ENCODE measurements at places on chromosomes 5 and 9.

DNA sequence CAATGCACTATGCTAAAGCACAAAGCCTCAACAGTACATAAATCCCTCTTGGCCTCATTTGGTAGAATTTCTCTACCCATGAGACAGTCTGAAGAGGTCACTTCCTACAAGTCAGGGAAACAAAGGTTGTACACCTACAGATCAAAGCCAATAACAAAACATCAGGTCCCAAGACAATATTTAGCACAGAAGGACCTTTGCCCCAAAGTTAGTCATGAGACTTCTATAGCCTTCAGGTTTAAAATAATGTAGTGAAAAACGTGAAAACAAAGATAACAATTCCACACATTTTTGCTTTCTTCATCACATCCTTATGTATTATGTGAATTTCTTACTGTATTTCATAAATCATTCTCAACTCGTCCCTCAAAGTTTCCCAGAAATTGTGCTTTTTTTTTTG, 15.8 kb downstream of the AFF4 start:
- DNase-seq: no peak

DNA sequence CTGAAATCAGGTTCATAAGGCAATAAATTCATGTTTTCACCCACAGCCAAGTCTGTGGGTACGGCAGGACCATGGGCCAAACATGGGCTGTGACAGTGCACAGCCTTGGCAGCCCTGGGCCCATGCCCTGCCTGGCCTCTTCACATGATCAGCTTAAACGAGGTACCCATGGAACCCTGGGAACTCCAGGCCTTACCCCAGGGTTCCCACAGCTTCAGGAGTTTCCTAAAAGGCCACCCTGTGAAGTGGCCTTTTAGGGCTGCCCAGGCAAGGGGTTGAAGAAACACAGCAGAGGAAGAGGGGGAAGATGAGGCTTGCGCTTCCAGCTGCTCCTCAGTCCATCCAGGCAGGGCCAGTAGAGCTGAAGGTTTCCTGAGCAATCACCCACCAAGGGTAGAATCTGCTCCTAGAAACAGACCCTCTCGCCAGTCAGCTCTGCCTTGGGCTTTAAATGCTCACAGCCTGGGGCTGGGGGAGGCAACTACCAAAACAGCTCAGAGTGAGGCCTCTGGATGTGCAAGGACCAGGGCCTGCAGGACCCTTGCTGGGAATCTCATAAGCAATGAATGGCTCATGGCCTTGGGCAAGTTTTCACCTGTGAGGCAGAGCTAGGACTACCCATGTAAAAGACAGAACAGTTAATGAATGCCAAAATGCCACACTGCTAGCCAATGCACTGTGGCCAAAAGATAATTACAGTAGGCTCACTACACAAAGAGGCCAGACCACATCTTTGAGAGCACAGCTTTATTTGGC, 79.3 kb upstream of the LRRTM2 start:
- no peak for DNase-seq

- DNase-seq: no peak
Observed at GRCh38 chr5:94310833-94311232, 307.6 kb downstream of the KIAA0825 start.

DNA sequence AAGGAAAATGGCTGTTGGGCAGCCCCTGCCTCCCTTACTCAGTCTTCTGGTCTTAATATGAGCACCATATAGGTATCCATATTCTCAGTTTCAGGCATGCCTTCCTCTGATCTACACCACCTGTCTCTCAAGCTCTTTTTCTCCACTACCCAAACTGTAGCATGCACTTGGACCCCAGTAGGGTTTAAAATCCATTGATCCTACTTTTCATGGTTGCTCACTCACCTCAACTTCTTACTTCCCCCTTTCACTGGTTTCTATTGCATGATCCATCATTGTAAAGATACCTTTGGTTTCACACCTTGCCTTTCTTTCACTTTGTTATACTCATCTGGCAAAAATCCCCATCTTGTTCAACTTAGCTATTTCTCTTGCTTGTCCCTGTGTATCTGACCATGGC, 159.4 kb downstream of the KDM4C start:
- DNase-seq: no peak

DNA sequence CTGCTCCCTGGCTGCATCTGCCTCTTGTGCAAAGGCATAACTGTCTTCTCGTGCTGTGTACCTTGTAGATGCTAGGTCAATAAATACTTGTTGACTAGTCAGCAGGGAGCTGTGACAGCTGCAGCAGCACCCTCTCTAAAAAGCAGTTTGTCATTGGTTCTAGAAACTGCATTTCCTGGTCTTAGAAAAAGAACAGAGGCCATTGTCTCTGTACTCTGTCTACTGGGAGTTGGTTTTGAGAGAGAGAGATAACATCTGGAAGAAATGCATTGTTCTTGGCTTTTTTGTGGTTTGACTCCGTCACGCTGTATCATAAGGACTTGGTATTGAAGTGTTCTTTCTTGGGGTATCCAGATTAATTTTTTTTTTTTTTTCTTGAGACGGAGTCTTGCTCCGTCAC, 32.3 kb downstream of the SH3GLB2 start:
- no peak for DNase-seq

GRCh38 chr5:115898656-115899055, 56.9 kb downstream of the AP3S1 start:
- no peak for DNase-seq

- DNase-seq: no peak
Observed at GRCh38 chr5:119405419-119405818, 46.9 kb upstream of the HSD17B4 start.

- no peak for DNase-seq
Observed at GRCh38 chr5:132026516-132027008, 15.1 kb upstream of the ACSL6 start.

GRCh38 chr5:112800891-112801290, 60.2 kb upstream of the SRP19 start:
- no peak for DNase-seq

GRCh38 chr5:135133181-135133580, 99.2 kb upstream of the PITX1 start:
- DNase-seq: no peak

DNA sequence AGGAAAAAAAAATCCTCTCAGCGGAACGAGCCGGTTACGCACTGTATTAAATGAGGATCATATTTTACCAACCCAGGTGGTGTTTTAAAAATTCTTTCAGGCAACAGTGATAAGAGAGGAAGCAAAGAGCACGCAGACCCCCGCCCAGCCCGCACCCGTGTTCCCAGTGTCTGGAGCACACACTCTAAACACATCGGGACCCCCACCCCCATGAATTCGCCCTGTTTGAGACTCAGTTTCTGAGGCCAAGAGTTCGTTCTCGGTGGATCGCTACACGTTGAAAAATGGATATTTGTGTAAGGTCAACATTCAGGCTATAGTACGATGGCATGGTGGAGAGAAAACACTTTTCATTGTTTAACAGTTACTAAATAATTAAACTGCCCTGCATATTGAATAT, 196.3 kb downstream of the MEF2C start:
- no peak for DNase-seq

Measured in HuH-7.5 (cell line).